Activated T-cell treated with anti-CD3 and anti-CD28 coated beads for 4 hours (primary cell): ENCODE measurements at places on chromosomes 7 and 10.

- no peak for DNase-seq
Measured at GRCh38 chr10:102413053-102413705, 5.4 kb downstream of the PSD start.

- DNase-seq, result no peak
Measured at GRCh38 chr10:88190123-88190522, 326.7 kb downstream of the PTEN start.

GRCh38 chr10:10830293-10830986, 187.2 kb upstream of the CELF2 start:
- DNase-seq, result no peak

DNA sequence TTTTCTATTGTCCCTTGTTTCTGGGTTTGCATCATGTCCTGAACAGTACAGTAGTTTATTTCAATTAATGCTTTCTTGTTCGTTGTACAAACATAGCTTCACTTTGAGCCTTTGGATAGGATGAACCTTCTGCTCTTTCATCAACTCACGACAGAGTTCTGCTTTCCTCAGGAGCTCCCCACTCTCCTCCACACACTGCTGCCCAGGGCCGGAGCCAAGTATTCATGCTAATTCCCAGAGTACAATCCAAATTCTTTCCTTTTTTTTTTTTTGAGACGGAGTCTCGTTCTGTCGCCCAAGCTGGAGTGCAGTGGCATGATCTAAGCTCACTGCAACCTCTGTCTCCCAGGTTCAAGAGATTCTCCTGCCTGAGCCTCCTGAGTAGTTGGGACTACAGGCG, 7.5 kb upstream of the NUP205 start:
- no peak for DNase-seq

DNA sequence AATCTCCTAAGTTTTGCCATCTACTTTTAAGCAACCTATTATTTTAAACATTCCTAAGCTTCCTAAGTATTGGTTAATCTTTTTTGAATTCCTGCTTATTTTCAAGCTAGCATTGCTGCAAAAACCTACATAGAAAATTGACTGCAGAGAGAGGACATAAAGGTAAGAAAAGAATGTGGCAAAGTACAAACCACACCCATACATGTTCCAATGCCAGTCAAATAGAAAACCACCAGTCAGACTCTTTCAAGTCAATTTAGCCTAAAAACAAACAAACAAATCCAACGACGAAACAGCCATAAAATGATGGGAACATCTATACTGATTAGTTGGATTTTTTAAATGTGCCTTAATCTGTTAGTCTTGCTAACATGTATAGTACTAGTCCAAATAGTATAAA, 804.8 kb downstream of the GRM8 start:
- no peak for DNase-seq

DNA sequence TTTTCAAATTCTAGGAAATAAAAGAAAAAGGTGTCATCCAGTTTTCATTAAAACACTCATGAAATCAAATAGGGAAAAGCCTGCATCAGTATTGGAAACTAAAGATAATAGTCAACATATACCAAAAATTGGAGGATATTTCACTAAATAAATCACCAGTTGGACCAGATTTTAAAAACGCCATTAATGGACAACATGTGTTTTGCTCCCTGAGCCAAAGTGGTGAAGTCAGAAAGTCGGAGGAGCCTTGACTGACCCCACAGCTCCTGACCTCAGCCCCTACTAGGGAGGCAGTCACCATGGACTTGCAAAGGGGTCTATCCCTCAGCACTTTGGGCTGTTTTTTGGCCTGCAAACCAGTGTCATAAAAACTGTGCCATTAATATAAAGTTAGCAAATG, 98.3 kb upstream of the SEC61G start:
- DNase-seq, result no peak

DNA sequence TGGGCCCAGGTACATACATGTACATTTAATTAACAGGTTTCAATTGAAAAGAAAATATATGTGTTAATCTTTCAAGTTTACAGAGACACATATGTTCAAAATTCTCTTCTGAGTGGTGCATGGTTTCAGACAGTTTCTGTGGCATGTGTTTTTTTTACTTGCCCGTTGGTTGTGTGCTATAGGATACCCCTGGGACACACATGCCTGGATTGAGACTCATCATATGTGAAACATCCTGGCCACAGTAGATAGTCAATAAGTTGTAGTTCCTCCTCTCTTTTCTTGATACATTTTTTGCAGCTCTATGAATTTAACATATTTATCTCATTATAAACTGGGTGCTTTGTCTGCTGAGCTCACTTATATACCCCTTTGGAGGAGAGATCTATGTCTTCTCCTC, 207.8 kb upstream of the CTBP2 start:
- no peak for DNase-seq

DNA sequence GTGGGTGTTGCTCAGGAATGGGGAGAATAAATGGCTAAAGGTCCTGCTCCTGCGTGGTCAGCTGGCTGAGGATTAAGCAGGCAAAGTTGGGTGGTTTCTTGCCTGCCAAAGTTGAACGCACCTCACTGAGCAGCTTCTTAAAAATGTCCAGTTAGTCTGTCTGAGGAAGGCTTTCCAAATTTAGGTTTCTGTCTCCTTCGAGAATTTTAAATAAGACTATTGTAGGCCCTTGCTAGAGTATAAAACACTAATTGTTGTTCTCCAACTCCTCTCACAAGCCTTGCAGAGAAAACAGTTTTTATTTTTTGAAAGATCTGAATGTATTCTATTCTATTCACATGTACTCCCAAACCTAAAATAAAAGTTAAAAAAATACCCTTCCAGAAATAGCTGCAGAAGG, 122.0 kb upstream of the LAMB4 start:
- DNase-seq, result no peak

GRCh38 chr7:37196676-37197075, 252.0 kb downstream of the ELMO1 start:
- DNase-seq, result no peak

GRCh38 chr10:6928586-6928985, 348.5 kb upstream of the PRKCQ start:
- DNase-seq, result no peak

DNA sequence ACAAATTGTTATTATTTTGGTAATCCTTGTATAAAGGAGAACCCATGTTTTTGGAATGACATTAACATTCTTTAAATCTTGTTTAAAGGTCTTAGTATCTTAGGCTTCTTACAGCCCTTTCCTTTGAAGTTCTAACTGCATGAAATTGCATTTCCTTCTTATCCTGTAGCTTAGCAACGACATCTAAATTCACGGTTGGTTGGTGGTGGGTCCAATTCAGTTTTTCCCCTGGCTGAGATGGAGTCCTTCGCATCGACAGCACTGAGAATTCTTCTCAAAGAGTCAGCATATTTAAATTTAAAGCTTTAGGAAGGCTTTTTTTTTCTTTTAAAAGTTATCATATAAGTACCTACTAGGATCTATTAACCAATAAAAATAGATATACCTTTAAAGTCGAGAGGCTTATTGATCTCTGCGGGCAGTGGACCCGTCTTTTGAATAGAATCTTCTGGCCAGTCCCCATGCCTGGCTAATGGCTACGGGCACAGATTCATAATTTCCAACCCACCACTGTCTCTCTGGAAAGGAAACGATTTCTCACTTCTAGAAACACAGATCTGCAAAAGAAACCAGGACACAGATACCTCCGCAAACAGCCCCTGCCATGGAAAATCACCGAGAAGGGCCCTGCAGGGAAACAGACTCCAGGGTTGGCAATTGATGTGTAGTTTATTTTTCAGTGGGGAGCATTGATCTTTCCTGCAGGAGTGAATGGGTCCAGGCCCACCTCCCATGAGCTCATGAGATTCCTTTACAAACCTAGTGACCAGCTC, 63.4 kb downstream of the RAMP3 start:
- DNase-seq, result no peak

GRCh38 chr7:130079846-130080394, 9.6 kb downstream of the KLHDC10 start:
- DNase-seq, result no peak

DNA sequence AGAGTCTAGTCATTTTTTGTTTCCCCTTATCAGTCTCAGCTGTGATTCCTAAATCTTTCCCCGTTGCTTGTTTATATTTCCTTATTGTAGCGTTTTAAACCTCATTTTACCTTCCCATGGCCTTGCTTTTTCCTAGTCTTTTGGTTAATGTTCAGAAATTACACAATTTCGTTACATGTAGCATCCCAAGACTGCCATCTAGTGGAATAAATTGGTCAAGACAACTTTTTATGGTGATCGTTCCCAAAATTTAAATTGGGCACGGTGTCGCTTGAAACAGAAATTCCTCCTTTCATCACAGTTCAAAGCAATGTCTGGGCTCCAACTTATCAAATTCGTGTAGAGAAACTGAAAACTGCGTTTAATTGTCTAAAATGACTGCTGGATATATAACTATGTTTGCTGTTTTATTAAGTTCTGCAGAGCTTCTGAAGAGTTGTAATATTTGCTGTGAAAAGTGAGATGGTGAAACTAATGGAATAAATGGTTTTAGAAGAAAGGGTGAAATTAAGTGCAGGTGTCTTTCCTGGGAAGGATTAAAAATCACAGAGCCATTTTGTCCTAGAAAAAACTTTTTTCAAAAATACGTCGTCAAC, 370.2 kb downstream of the PHF14 start:
- DNase-seq, result no peak

DNA sequence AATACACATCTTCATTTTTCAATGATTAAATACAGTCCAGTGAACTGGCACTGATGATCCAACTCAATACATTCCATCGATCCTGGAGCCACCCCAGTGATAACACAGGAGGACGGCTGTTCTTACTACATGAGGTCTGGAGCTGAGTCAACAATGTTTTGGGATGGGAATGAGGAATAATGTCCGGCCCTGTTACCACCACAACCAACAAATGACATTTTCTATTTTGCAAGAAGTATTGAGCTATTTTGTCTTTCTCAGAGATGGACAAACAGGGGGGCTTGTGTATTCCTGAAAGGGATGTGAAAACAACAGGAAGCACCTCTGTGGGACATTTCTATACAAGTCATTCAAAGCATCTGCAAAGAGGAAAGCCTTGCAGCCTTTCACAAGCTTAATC, 249.2 kb downstream of the PARD3 start:
- DNase-seq, result no peak

DNA sequence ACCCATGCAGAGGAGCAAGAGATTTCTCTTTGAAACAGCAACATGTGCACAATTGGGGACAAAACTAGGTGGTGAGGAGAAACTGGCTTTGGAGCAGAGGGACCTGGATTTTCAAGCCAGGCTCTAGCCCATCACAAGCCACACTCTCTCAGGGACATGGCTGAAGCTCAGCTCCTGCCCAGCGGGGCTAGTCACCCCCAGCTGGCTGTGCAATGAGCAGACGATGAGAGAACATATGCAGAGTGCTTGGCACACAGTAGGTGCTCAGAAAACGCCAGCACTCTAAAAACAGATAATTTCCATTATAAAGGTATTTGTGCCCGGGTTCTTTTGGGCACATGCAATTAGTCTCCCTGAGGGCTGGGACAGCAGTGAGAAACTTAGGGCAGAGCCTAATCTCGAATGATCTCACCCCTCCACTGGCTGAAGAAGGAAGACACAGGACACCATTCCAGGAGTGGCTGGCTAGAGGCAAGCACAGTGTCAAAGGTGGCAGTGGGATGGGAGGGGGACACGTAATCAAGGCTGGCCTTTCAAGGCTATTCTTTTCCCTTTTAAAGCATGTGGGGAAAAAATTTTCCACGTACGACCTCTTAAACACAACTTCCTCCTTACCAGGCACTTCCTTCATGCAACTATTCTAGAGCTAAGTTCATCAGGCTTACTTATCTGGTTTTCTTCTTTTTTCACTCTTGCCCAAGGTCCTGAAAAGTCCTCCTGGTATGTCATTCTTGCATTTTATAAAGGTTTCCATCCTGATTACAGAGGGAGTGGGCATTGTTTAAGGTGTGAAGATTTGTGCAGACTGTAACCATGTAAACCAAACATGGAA, 15.1 kb downstream of the FAM53B start:
- no peak for DNase-seq

DNA sequence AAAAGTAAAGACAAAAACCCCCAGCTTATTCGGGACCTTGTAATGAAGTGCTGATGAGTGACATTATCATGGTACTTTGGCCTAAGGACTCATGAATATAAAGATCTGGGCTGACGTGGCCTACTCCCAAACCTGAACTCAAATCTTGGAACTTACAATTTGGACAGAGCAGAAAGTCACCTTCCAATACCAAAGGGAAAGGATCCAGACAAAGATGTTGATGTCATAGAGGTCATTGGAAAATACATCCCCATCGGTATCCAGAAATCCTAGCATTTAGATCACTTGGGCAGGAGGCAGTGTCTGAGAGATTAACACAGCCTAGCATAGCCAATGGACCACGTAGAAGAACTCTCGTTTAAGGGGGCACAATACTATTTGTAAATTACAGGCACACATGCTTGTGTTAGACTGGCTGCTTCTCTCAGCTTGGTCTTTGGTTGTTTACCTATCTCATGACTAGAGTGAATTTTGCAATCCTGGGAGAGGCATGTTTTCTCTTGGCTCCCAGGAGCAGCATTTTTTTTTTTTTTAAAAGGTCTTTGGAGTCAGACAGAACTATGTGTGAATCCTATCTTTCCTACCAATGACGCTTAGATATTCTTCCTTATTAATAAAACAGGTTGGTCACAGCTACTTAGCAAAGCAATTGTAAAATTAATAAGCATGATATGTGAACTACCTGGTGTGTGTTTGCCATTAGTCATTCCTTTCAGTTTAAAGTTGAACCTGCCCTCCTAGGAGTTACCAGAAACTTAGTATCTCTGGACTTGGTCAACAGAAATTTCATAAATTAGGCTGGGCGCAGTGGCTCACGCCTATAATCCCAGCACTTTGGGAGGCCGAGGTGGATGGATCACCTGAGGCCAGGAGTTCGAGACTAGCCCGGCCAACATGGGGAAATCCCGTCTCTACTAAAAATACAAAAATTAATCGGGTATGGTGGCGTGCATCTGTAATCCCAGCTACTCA, 27.8 kb upstream of the MRPS33 start:
- DNase-seq, result no peak

GRCh38 chr10:108003061-108003460, 838.6 kb upstream of the SORCS1 start:
- DNase-seq, result no peak

DNA sequence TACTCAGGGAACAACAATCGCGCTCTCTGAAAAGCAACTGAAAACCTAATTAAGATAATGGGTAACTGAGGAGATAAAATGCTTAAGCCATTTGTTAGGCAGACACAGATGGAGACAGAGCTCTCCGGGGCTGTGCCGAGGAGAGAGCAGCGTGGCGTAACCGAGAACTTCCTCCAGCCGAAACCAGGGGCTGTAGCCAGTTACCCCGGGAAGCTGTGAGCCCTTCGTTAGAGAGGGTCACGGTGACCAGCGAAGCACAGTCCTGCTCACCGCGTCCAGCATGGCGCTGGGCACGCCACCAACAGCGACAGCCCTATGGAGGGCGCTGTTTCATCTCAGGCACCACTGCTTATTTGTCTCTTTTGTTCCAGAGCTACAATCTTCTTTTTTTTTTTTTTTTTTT, 16.1 kb downstream of the PAPOLB start:
- DNase-seq, result no peak
